ENCODE measurements at places on chromosomes 3 and 15. TPM values are rescaled to one million over a fixed set of nuclear protein-coding genes. Genes with fewer than 3 reads are reported as not detected.

Gene GNAT1
- not detected for total RNA-seq

Gene IL5RA
- total RNA-seq = not detected

Gene NPAP1
- not detected for total RNA-seq

Gene PRR23B
- not detected for total RNA-seq

Gene SNX22
- 0.71 TPM for total RNA-seq

Gene NANOGP8
- not detected for total RNA-seq

Gene FBXL2
- total RNA-seq = 4.9 TPM

Gene SGO1
- total RNA-seq = 0.32 TPM

Gene IGSF10
- total RNA-seq = 4.5 TPM

Gene MOBP
- total RNA-seq = not detected

GRCh38 chr15:65083262-65083701, 6.7 kb downstream of the KBTBD13 start:
- no peak for DNase-seq

GRCh38 chr3:50278880-50279224, at the start of gene LSMEM2:
Gene LSMEM2 (plus strand): TSS chr3:50279087. CDS start chr3:50279114, 27 bp downstream.
- no peak for DNase-seq

- DNase-seq = no peak
These were observed 161.4 kb downstream of the CHSY1 start for GRCh38 chr15:101090428-101090790.

- no peak for DNase-seq
These were observed 386.4 kb downstream of the ZBTB20 start for GRCh38 chr3:114760679-114761078.

DNA sequence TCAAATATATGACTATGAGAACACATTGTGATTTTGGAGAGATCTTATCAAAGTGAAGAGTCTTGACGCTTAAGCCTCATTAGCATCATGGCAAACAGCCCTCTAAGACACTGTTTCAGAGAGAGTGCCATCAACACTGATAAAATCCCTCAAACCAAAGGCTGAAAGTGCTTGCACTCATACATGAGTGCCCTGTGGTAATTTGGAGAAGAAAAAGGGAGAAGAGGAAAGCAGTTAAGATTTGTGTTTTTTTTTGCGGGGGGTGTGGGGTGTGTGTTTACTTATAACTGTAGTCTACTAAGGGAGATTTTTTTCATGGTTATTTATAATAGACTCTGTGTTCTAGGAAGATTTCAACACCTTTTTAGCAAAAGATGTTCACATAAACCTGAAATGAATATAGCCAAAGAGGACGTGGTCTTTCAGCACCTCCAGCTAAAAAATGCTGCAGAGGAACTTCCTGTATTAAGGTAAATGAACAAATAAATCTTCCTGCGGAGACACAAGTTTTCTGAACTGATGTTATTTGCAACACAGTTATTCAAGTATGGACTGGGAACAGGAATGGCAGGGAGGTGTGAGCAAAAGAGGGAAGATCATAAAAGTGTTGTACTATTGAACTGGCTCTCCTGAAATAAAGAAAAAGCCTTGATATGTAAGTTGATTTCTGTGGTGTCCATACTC, 81.9 kb upstream of the TGFBR2 start:
- DNase-seq = no peak

DNA sequence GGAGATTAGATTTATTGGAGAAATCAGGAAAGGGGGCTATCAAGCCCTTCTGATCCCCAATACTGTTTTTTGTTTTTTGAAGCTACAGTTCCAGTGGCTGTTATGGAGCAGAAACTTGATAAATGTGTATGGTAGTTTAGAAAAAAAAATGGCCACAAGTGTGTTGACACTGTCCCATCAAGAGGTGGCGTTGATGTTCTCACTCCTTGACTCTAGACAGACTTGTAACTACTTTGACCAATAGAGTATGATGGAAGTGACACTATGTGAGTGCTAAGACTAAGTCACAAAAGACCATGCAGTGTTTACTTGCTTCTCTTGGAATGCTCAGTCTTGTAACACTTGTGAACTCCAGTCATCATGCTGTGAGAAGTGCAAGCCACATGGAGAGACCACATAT, 356.7 kb downstream of the PDCD6IP start:
- no peak for DNase-seq

DNA sequence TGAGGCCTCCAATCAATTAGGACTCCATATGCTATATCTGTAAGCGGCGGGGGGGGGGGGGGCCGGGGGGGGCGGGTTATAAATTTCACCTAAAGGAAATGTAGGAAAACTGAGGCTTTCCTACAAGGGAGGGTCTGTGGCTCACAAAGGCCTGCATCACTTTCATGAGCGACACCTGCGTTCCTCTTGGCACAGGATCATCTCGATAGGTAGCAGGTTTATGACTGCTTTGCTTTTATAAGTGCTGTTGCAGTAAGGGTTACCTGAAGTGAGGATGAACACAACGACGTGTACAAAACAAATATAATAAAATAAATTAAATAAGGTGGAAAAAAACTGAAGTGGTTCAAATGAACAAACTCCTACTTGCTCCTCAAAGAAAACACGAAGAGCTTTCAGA, 194.3 kb downstream of the FOXP1 start:
- DNase-seq = no peak

GRCh38 chr3:42608581-42608980, 8.1 kb downstream of the NKTR start:
- DNase-seq = no peak

GRCh38 chr15:43211224-43211735, 9.5 kb downstream of the EPB42 start:
- DNase-seq = no peak

DNA sequence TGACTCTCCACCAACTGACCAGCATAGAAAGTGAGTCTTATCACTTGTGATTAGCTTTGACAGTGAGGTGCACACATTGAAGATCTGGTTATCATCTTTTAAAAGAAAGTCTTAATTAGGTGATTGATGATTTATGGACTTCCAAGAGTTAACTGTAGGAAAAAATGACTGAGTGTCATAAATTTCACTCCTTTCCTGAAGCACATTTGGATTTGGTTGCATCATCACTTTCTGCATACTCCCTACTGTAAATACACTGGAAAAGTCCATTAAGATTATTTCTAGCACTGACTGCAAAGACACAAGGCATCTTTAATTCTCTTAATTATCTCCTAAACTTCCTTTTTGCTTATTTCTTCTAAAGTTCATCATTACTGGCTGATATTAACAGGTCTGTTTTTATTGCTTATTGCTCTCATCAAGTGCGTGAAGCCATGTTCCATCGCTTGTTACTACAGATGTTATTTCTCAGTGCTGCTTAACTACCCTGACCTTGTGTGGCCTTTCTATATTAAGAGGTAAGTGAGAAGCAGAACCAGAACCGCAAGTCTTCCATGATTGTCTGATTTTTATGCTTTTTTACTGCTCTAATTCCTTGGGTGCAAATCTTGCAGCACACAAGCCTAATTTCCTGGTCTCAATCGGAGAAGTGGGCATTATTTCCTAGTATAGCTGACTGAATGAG, 153.2 kb downstream of the MEIS2 start:
- no peak for DNase-seq

DNA sequence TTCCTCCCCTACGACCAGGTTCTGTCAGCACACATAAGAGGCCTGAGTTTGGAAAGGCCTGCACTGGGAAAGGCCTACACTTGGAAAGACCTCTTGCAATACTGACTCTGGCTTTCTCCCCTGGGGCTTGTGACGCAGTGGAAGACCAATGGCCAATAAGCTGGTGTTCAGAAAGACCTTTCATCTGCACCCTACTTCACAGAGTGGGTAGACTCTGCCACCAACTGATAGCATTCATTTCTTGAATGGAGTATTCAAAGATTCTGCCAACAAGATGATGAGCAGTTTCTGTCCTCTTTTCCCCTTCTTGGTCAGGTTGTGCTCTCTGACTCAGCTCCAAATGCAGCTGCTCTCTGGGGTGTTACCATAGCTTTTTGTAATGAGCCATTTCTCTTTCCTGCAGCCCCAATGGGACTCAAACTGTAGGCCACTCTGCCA, 48.8 kb downstream of the TIPARP start:
- DNase-seq = no peak

GRCh38 chr3:55579496-55579895, 92.4 kb upstream of the WNT5A start:
- DNase-seq = no peak

GRCh38 chr3:58157700-58158099, 53.1 kb downstream of the DNASE1L3 start:
- no peak for DNase-seq

- DNase-seq = no peak
These were observed 58.1 kb downstream of the TGFBR2 start for GRCh38 chr3:30664459-30664858.

GRCh38 chr3:62020706-62021105, 352.6 kb downstream of the FEZF2 start:
- DNase-seq = no peak

- DNase-seq = no peak
These were observed 72.7 kb downstream of the IL1RAP start for GRCh38 chr3:190586631-190587011.

All from mesenteric fat pad (tissue), 1 donor.